Fibroblast of mammary gland (primary cell): ENCODE measurements at places on chromosomes 4 and X.

DNA sequence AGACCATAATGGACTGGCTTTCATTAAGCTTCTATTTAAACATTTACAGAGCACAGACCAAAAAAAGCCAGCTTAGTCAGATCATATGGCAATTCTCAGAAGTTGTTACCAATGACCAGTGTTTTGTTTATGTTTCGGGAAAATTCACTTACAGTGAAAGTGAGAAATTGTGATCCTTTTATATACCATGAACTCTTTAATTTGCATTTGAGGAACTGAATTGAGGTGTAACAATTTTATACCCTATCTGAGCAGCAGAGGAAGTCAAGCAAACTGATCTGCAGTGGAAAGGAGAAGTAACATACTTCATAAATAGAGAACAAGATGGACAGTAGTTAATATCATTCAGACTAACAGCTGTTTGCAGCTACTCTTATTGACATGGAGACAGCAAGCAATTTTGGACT is 97.1 kb downstream of the TMA16 start:
- DNase-seq = no peak

DNA sequence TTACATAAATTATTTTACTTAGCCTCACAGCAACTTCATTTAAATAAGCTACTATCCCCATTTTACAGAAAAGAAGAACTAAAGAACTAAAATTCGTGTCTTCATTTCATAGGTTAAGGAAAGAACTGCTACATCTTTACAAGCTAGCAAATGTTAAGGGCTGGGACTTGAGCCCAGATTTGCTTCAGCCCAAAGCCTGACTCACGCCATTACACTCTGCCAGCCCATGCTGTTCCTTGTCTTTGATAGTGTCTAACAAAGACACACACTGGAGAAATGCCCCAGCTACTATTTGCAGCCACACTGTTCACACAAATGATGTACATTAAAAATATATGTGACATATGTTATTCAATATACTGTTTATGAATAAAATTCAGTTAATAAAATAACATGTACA is 29.0 kb upstream of the ERVMER34-1 start:
- peak; percentile 78 for DNase-seq

DNA sequence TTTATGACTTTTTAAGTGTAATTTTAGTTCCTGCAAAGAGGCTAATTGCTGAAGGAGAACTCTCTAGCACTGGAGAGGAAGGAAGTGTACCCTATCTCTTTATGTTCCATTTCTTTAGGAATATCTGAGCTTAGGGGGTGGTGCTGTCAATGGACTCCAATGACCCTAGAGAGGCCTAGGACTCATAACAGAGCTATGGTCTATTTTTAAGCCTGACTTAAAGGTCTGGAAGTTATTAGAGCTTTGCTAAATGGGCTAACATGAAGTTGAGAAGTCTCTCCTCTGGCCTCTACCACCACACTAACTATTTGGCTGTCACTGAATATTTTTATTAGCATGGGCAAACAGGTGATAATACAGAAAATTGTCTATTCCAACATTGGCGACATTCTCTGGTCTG is 152.2 kb downstream of the SPATA18 start:
- DNase-seq = no peak

- DNase-seq = peak; percentile 33
Measured at GRCh38 chr4:101419336-101420135, 72.2 kb upstream of the PPP3CA start.

DNA sequence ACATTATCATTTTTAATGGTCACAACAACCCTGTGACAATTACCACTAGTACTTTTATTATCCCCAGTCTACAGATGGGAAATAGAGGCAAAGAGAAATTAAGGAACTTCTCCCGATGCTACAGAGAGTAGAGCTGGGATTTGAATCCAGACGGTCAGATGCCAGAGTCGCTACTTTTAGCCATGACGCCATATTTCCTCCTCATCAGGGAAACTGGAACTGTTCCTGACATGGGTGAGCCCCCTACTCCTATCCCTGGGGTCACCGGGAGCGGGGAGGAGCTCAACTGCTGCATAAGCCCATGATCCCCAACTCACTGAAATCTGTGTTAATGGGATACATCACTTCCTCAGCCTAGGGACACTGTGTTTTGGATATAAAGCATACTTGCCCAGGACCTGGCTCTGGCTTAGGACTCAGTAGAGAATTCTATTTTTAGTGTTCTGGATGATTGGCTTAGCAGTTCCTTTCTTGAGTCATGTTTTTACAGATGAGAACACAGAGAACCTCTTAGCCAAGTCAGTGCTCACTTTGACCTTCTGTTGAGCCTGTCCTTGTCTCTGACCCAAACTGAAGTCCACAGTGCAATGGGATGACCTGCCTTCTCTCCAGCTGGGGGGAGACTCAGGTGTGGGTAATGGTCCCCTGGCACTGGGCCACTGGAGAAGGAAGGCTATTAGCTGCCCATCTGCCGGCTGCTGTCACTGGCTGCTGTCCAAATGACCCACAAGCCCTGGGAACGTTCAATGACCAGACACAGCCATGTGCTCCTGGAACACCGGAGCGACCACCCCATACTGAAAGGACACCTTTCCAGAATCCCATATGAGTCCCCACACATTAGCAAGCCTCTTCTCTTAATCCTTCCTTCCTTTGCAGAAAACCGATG is 90.8 kb upstream of the SHISA3 start:
- DNase-seq = peak; percentile 48

DNA sequence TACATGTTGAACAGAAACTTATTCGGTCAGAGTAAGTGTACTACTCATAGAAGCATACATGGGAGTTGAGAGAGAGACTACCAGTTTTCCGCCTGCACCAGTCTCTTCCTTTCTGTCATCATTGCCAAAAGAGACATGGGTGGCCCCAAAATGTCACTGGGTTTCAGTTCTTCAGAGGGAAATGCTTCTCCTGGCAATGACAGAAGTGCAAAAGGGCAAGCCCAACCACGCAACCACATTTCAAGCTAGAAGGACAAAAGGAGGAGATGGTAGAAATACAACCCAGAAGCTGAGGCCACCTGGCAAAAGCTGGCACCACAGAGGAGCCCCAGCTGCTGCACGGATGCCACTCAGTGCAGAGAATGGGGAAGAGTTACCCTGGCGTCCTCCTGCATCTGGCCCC is 320.1 kb downstream of the BCOR start:
- no peak for DNase-seq

DNA sequence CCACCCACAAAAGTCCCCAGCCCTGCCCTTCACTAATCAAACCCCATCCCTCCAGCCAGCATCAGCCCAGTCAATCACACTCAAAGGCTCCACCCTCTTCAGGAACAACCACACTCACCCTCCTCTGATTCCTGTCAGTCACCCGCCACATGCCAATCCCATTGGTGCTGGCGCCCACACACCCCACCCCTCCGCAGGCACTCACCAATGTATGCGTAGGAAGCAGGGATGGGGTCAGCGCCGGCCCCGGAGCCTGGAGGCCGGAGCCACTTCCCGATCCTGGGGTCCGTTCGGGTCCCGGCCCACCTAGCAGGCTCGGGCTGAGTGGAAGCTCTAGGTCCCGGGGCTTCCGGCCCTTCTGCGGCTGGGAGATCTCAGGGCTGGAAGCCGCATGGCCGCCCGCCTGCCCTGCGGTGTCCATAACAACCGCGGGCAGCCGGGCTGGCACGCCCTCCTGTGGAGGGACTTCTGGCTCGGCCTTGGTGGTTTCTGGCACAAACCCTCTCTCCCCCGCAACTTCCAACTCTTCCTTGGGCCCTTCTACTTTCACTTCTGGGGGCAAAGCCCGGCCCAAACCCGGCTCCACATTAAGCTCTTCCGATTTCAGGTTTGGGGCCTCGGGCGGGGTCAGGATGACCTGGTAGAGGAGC is 7.9 kb upstream of the CFP start:
- DNase-seq = no peak
